Activated CD4-positive, CD25-positive, alpha-beta regulatory T cell treated with anti-CD3 and anti-CD28 coated beads, Interleukin-2, amount 50 U/mL, for 24 hours (primary cell): ENCODE measurements at places on chromosomes 3 and 15.

DNA sequence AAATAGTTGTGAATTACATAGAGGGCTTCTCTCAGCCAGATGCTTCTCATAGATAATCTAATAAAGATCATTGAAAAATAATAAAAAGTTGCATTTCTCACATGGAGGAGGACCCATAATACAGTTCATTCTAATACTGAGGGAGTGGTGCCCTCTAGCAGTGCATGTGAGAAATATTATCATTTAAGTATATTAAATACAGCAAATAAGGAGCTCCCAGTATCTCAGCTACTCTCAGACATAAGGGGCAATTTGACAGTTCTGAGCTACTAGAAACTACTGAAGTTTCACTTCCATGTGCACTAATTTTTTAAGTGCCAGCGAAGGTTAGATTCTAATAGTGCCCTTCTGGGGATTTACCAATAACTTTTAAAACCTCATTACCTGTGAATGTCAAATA lies 188.3 kb downstream of the IL5RA start:
- ATAC-seq, result peak; percentile 41

DNA sequence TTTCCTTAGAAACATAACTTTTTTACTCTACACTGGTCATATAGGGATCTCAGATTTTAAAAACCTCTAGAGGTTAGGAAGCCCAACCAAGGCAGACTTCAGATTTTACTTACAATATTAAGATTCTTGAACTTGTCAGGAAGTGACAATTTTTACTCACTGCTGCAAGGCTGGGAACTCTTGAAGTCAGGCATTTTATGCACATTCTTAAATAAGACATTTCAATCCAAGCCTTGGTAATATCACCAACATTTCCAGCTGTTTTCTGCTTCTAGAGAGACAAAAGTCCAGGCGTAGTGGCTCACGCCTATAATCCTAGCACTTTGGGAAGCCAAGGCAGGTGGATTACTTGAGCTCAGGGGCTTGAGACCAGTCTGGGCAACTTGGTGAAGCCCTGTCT lies 33.6 kb upstream of the UBP1 start:
- ATAC-seq, result no peak

DNA sequence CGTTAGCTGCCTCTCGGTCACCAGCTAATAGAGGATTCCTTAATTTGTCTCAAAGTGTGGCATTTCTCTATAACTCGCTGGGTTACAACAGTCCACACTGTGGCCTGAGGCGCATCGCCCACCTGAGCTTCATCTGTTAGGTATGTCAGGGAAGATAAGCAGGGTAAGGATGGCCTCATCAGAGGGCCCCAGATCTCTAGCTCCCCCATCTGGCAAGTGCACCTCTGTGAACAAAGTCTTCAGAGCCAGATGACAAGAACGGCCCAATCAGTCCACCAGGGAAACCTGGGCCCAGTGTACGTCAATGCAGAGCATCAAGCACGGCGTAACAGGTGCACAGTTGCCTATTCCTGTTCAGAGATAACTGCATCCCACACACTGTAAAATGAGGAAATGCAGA lies 23.2 kb downstream of the FRG2C start:
- no peak for ATAC-seq

- no peak for ATAC-seq
Observed at GRCh38 chr3:53120336-53120735, 9.9 kb downstream of the RFT1 start.

GRCh38 chr15:32718821-32719716 lies 1.3 kb downstream of the GREM1 start:
- no peak for ATAC-seq

DNA sequence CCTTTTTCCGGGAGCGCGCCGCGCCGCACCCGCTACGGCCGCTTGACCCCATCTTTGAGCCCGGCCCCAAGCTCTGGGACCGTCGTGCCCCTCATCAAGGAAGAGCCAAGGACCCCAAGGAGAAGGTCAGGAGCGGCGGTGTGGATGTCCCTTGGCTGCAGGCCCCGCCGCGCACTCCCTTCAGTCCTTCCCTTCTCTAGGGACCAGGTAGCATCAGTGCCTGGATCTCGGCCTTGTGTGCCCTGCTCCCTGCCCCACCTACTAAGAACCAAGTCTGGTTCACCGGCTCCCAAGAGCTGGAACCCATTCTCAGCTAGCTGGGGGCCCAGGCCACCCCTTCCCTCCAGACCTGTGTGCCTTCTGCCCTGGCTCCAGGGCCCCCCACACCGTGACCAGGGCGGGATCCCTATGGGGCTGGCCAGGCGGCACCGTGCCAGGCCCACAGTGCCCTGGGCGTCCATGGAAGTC lies 69.3 kb upstream of the CGNL1 start:
- no peak for ATAC-seq

- ATAC-seq, result no peak
Observed at GRCh38 chr3:123880998-123881561, 3.1 kb downstream of the MYLK start.

GRCh38 chr3:46349484-46350261 lies 4.2 kb upstream of the CCR2 start:
- no peak for ATAC-seq

GRCh38 chr15:28094732-28095521 lies 4.2 kb downstream of the OCA2 start:
- ATAC-seq, result peak; percentile 27

DNA sequence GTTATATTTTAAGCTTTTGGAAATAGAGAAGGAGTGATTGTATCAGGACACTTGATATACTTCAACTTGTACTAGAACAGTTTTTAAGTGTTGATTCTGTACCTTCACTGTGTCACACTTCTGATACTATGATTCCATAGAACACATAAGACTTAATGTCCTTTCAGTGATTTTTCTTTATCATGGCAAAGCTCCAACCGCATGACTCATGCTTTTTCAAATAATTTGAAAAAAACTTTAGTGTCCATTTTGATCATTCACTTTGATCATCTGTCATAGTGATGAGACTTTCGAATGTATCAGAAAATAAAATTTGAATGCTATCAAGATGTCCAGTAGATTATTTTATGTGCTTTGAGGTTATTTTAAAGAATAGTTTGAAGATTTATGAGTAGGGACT lies 32.0 kb downstream of the AP4E1 start:
- no peak for ATAC-seq

DNA sequence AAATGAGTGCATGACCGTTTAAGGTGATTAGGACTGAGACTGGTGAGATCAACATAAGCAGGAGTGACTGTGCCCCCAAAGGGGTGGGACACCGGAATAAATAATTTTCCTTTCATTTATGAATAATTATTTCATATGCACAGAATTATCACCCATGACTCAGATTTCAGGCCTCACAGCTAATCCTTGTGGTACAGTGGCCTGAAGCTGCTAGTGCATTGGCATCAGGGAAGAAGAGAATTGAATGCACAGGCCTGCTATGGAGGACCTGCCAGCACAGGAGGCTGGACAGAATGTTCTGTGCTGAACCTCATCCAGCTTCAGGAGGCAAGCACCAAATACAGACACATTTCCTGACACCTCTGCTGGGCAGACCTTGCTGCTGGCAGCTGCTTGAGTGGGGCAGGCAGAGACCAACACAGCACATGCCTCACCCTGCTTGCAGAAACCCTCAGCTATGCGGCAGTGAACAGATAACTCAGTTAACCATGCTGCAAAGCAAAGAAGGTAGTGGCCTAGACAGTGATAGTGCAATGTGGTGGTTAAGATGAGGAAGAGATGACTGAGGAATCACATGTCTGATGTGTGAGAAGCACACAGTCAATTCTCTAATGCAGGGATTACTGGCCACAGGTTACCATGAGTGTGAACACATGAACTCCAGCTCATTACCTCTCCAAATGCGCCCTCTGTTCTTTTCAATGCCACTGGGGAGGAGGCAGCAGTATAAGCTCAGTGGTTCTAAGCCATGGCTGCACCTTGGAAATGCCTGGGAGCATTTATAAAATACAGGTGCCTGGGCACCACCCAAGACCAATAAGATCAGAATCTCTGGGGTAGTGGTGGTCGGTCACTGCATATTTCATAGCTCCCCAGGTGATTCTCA lies 68.1 kb upstream of the SCN5A start:
- ATAC-seq, result no peak

- ATAC-seq, result no peak
Observed at GRCh38 chr15:80496096-80496495, 91.9 kb downstream of the ARNT2 start.

DNA sequence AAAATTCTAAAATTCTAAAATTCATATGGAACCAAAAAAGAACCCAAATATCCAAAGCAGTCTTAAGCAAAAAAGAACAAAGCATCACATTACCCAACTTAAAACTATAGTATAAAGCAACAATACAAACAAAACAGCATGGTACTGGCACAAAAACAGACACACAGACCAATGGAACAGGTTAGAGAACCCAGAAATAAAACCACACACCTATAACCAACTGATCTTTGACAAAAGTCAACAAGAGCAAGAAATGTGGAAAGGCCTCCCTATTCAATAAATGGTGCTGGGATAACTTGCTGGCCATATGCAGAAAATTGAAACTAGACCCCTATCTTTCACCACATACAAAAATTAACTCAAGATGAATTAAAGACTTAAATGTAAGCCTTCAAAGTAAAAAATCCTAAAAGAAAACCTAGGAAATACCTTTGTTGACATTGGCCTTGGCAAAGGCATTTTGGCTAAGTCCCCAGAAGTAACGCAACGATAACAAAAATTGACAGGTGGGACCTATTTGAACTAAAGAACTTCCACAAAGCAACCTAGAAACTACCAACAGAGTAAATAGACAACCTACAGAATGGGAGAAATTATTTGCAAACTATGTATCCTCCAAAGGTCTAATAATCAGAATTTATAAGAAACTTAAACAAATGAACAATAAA lies 56.9 kb downstream of the TTBK2 start:
- ATAC-seq, result no peak

DNA sequence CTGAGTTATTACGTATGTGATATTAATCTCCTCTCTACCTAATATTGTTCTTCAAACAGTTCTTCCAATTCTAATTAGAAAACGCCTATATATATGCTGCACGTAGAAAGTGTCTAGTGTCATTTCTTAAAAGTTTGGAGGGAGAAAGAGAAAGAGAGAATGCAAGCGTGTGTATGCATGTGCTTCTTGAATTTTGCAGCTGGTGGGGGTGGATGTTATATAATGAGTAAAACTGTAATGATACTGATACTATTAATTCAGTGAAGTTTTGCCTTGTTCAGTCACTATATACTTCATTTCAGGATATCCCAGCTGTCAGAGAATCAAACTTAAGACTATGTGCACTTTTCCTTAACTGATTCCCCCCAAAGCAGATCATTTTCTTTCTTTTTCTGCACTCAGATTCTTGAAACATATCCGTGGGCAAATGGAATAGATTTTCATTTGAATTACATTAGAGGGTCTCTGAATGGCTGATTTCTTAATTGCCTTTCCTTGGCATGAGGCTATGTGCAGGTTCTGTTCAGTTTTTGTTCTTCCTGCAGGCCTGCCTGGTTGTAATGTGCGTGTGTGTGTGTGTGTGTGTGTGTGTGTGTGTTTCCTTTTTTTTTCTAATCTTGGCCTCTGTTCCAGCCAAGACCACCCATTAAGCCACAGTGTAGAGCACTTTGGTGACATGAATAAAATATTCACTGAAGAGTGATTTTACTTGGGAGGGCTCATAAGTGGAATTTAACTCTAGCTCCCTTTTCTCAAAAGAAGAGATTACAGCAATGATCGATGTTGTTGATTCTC lies 617.5 kb downstream of the RBMS3 start:
- ATAC-seq, result no peak

DNA sequence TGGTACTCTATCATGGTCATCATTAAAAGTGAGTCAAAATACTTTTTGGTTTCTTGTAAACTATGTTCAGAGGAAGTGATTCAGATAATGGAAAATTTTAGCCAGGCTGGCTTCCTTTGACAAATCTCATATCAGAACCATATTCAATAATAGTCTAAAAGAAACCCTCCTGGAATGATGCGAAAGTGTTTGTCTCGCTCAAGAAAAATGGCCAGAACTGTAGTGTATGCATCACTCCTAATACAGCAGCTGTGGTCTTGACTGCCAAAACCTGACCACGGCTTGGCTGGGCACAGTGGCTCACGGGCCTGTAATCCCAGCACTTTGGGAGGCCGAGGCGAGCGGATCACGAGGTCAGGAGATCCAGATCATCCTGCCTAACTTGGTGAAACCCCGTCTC lies 35.6 kb upstream of the KCNMB2 start:
- ATAC-seq, result no peak

- ATAC-seq, result no peak
Observed at GRCh38 chr3:162192340-162193029, 695.9 kb downstream of the OTOL1 start.

- ATAC-seq, result peak; percentile 82
Observed at GRCh38 chr15:69060744-69061143, 46.2 kb downstream of the NOX5 start.

GRCh38 chr3:61315871-61316270 lies 64.6 kb upstream of the FHIT start:
- no peak for ATAC-seq

DNA sequence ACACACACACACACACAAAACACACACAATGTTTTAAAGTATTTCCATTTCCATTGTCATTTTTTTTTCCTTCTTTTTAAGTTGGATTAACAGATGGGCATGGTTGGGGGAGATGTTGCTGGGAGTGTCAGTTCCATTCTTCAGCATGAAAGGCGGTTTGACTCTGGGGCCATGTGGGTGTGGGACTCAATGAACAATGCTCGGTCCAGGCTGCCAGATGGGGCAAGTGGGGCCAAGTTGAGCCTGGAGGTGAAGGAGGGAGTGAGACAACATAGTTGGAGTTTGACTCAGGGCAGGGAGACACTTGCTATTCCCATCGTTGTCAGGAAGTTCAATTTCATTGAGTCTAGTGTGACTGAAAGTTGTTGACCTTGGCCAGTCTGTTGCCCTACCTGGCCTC lies 125.3 kb downstream of the TLE3 start:
- no peak for ATAC-seq

DNA sequence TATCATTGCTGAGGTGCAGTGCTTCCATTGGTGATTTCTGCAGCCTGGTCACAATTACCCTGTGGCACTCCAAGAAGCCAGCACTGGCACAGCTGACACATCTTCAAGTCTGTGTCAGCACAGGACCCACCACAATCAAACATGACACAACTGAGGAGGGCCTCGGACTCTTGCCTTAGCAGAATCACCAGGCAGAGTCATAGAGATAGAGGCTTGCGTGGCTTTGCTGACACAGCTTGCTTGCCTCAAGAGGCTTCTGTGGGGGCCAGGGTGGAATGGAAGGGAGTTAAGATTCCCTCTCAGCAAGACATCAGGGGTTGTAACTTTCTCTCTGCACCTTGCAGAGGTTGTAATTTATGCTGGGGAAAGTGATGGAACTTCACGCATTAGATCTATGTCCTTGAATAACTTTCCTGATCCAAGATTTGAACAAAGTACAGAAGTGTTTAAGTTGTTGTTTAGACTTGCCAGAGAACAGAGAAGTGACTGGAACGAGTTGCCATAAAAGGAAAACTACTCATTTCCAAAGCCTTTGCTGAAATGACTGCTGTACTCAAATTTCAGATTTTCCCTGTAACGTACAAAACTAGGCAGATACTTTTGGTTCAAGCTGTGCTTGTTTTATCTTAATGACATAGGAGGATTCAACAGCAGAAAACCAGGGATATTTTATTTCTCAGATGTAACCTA lies 170.7 kb downstream of the DIPK2A start:
- ATAC-seq, result no peak

- ATAC-seq, result no peak
Observed at GRCh38 chr3:171606151-171606751, 146.0 kb upstream of the TNIK start.
